Common myeloid progenitor, CD34-positive (primary cell): ENCODE measurements at places on chromosomes 7 and 10.

- DNase-seq = no peak
These were observed 922.9 kb upstream of the LRRN3 start for GRCh38 chr7:110168010-110168409.

GRCh38 chr10:17122052-17122451 lies 7.6 kb downstream of the CUBN start:
- DNase-seq = no peak

DNA sequence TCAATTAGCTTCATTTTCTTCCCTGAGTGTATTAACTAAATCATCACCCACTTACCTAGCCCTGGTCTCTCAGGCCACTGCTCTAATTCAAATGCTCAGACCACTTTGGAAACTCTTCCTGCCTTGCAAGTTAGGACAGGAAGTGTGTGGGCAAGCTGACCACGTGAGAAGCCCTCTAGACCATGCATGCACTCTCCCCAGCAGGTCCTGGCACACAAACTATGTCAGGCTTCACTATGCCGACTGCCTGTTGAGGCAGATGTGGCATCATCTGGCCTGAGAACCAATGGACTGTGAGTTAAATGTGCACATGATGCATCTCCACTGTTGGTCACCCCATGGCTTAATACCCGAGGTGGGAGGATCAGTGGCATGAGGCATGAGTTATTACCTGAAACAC lies 439.6 kb downstream of the GRID1 start:
- no peak for DNase-seq

GRCh38 chr10:98533746-98534445 lies 87.2 kb upstream of the HPS1 start:
- no peak for DNase-seq

DNA sequence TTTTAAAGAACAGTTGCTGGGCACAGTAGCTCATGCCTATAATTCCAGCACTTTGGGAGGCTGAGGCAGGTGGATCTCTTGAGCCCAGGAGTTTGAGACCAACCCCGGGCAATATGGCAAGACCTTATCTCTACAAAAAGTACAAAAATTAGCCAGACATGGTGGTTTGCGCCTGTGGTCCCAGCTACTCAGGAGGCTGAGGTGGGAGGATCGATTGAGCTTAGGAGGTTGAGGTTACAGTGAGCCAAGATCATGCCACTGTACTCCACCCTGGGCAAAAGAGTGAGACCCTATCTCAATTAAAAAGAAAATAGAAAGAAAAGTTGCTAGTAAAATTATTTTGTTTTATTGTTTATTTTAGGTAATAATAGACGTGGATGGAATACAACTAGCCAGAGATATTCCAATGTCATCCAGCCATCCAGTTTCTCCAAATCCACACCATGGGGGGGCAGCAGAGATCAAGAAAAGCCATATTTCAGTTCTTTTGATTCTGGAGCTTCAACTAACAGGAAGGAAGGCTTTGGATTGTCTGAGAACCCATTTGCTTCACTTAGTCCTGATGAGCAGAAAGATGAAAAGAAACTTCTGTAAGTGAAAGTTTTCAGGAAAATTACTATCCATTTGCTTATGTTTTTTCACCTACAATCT lies 3.0 kb downstream of the NUP42 start:
- DNase-seq = no peak

DNA sequence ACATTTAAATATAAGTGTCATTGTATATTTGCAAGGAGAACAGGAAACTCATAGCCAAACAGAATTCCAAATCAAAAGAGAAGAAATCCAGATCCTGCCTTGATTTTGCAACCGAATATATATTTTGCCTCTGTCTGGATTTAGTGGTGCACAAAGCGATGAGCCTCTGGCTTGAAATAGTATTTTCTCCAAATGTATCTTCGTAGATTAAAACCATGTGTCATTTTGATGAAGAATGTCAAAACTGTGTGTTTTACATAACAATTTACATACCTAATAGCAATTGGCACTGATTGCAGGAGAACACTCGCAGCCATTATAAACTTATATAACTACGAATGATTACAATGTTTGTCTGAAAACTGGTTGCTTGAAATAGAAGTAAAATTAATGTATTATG lies 156.4 kb downstream of the ARID5B start:
- DNase-seq = no peak

DNA sequence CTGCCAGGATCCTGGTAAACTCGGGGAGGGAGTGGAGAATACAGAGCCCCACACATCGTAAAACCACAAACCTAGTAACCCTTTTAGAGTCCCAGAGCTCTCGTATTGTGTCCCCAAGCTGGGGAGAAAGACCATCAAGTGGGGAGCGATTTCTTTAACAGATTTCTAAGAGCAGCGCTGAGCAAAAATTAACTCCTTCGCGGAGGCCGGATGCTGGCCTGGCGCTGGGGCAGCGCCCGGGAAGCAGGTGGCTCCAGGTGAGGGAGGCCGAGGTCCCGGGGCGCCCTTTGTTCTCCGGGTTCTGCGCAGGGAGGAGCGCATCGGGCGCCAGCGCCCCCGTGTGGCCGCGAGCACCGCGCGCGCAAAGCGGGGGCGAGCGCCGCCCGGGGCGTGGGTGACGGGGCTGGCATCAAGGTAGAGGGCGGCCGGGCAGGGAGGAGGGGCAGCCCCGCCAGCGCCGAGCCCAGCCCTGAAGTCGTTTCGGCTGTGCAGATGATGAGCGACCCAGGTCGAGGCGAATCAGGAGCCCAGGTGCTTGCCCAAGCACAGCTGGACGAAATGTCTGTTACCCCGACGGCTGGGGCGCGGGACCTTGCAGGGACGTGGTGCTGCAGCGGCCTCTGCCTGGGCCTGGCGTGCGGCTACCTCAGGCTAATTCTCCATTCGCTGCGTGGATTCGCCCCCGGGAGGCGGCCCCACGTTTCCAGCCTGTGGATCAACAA lies 10.4 kb upstream of the FGFR2 start:
- DNase-seq = no peak

GRCh38 chr7:51085034-51085692 lies 231.4 kb downstream of the COBL start:
- DNase-seq = no peak

GRCh38 chr7:115965236-115965635 lies 65.3 kb downstream of the TFEC start:
- DNase-seq = no peak

GRCh38 chr10:61919646-61920215 lies 18.2 kb downstream of the ARID5B start:
- DNase-seq = no peak

DNA sequence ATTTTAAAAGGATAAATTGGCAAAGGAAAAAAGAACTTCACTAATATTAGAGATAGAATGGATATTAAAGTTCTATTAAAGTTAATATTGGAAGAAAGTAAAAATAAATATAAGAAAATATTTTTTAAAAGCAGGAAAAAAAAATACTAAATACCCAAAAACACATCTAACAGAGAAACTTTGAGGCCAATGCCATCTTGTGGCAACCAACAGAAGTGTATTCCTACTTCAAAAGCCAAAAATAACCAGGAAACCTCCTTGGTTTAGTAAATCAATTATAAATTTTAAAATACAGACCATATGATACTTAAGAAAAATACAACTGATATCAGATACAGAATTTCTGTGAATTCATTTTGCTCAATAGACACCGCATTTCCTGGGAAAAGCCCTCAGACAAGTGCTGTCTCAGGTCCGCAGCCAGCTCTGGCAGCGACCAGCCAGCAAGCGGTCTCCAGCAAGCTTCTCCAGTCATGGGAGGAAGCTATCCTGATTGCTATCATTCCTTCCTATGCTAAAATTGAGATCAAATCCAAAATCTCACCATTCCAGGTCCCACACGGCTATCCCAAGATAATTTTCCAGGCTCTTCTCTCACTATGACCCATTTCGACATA lies 65.3 kb downstream of the LMBR1 start:
- DNase-seq = peak; percentile 29

DNA sequence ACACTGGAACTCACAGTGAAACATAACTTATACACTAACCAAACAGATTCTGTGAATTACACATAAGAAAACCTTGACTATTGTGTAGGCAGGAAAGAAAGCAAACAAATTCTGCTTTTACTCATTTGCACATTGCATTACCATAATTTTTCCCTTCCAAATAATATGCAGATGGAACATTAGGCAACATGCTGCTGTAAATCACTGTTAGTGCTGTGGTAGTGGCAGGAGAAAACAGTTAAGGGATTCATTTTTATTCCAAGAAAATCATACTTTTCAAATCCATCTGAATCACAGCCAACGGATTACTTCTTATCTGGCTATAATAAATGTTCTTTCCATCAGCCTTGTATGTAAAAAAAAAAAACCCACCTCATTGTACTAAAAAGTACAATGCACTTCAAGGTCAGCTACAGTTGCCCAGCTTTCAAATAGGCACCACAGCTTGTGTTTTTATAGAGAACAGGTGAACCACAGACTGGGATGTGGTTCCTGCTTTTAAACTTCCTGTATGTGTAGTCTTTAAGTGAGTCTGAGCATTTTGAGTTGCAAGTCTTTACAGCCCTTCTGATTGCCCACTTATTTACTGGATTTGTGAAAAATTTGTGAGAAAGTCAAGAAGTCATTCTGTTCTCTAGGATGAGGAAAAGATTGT lies 590.0 kb upstream of the SEMA3D start:
- peak; percentile 20 for DNase-seq

- no peak for DNase-seq
These were observed 106.6 kb upstream of the INHBA start for GRCh38 chr7:41809529-41809939.

DNA sequence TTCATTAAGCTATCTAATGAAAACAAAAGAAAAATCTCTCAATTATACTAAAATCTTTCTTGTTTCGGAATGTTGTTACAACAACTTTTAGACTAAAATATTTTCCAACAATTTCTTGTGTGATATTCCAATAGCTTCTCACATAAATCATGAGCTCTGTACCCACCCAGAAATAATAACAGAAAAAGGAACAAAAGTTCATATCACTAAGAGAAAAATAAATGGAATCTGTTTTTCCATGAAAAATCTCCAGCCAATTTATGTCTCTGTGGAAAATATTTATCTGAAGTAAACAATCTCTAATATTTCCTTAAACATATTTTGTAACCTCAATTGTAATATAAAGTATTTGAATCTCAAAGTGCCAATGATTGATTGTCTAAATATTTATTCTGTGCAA lies 628.6 kb upstream of the ANKRD30A start:
- no peak for DNase-seq
